ENCODE measurements at places on chromosomes 1 and 21.

GRCh38 chr1:12525311-12526181 is 92.5 kb downstream of the DHRS3 start:
- no peak for DNase-seq

DNA sequence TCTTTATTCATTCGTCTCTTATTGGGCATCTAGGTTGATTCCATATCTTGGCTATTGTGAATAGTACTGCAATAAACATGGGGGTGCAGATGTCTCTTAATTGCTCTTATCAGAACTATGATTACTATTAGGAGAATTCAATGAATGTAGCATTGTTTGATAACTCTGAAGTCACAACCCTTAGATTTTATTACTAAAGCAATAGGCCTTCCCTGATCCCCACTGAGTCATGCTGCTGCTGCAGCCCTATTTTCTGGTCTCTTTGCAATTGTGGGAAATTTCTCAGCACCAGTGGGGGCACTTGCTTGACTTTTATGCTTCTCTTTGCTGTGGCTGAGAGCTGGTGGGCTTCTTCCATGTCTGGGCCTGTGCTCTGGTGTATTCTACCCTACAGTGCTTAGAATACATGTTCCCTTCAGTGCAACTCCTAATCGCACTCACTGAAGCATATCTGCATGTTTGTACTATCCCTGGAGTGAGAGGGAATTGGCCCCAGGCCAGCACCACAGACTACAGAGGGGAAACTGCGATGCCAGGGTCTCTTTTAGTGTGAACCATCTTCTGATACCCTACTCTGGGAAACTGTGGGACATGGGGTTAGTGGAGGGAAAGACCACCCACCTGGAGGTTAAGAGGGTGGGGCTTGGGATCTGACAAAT is 52.2 kb upstream of the ROR1 start:
- no peak for DNase-seq

- DNase-seq: no peak
Measured at GRCh38 chr1:63189677-63190076, 132.7 kb upstream of the FOXD3 start.

DNA sequence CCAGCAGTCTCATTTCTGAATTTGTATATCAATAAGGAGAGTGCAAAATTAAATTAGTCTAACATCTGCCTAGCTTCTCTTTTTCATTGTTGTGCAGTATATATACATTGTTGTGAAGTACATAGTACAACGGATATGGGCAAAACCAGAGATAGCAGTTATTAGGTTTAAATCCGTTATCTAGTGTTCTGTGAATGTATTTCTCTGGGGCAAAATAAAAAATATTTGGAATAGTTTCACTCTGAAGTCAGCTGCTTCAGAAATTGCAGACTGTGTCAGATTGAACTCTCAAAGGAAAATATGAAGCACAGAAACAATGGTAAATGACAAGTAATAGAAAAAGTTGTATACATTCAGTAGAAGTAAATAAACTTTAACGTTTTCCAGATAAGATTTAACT is 836.5 kb upstream of the CXADR start:
- no peak for DNase-seq
